AG20443 (cell line): ENCODE measurements at places on chromosomes 1 and 21.

DNA sequence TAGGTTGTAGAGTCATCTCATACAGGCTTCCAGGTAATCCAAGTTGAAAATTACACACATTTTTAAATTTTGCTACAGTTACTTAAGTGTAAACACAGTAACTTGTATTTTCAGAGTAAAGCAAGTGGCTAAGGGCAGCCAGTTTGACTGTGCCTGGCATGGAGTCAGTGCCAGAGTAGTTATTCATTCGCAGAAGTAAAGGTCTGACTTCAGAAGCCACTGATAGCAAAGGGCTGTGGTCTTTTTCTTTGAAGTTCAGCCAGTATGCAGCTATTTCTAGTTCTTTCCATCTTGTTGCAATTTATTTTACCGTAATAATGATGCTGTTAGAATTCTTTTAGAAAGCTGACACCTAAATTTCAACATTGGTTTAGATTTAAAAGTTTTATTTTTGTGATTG lies 9.4 kb downstream of the TMEM50A start:
- DNase-seq = no peak

GRCh38 chr1:51512606-51513005 lies 6.5 kb downstream of the EPS15 start:
- no peak for DNase-seq

- no peak for DNase-seq
These were observed 125.8 kb downstream of the PCBP3 start for GRCh38 chr21:45769294-45769693.

GRCh38 chr1:59553371-59553770 lies 256.5 kb downstream of the FGGY start:
- DNase-seq = no peak

- DNase-seq = no peak
These were observed 155.3 kb downstream of the CDC7 start for GRCh38 chr1:91655912-91656449.

- no peak for DNase-seq
These were observed 177.3 kb upstream of the GORAB start for GRCh38 chr1:170354690-170355089.

GRCh38 chr1:6243053-6243834 lies 735 bp upstream of the HES3 start:
- no peak for DNase-seq

GRCh38 chr21:35190201-35190701 lies 141.1 kb upstream of the RUNX1 start:
- no peak for DNase-seq

GRCh38 chr1:36322041-36322785 lies 1.2 kb downstream of the EVA1B start:
- DNase-seq = peak; percentile 47

GRCh38 chr21:38837806-38838461 lies 32.2 kb downstream of the ETS2 start:
- no peak for DNase-seq

DNA sequence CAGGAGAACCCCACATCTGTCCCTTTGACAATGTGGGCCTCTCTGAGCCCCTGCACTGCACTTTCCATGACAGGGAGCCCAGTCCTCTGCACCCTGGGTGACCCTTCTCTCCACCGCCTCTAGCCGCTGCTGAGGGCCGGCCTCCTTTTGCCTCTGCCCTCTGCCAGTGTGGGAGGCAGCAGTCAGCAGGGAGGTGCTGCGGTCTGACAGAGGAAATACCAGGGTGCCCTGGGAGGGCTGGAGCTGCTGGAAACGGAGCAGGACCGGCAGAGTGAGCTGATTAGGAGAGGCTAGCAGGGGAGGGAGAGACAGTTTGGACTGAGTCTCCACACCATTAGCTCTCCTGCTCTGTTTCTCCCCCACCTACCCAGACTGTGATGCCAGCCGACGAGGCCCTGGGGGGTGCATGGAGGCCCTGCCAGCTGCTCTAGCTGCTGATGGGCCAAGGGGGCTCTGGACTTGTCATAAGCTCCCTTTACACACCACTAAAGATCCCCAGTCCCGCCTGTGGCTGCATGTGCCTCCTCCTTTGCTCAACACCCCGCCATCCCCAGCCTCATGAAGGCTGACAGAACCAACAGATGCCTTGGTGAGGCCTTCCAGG lies 171.1 kb upstream of the KLHDC7A start:
- DNase-seq = no peak

DNA sequence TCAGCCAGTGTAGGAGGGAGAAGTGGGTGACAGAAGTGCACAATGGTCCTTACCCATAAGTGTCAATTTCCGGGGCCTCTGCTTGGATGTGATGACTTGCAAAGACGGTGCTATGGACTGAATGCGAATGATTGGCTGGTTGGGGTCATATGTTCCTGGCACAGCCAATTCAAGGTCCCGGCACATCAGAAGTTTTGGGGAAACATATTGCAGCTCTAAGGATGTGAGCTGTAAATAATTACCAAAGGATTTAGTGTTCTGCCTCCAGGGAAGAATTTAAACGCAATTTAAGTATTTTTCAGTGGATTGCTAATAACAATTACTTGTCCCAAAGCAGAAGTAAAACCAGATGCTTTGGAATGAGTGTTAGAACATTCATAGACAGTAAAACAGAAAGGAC lies 26.9 kb upstream of the EXOSC10 start:
- no peak for DNase-seq

- DNase-seq = no peak
These were observed 1.6 kb upstream of the PFKL start for GRCh38 chr21:44298301-44298700.

DNA sequence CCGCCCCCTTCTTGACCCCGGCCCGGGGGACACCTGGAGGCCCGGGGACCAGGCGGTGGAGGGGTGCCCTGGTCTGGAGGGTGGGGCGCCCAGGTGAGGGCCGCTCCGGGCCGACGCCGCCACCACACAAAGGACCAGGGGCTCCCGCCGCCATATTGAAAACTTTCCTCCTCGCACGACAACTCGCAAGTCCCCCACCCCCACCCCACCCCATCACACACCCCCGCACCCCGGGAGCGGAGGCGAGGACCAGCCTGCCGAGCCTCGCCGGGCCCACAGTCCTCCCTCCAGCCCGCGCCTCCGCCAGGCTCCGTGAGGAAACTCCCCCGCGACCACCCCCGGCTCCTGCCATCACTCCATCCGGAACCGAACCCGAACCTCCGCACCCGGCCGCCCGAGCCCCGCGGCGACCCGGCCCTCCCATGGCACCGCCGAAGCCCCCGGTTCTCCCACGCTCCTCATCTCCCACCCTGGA lies 733 bp downstream of the KDM5B start:
- DNase-seq = peak; percentile 64

DNA sequence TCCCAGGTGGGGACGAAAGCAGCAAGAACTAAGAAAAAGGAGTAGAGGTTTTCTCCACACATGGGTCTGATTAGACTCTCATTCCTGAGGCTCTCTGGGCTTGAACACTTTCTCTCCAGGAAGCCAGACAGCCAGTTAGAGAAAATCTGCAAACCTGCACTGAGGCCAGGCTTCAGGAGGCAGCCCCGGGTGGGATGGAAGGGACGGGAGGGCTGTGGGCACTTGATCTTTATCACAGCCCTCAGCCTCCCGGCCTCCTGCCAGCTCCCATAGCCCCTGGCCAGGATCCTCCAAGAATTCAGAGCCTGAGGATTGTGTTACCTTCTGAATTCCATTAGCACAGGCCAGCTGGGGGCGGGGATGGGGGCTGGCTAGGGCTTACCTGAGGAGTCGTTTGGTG lies 40.1 kb downstream of the SERTAD4 start:
- DNase-seq = peak; percentile 60

DNA sequence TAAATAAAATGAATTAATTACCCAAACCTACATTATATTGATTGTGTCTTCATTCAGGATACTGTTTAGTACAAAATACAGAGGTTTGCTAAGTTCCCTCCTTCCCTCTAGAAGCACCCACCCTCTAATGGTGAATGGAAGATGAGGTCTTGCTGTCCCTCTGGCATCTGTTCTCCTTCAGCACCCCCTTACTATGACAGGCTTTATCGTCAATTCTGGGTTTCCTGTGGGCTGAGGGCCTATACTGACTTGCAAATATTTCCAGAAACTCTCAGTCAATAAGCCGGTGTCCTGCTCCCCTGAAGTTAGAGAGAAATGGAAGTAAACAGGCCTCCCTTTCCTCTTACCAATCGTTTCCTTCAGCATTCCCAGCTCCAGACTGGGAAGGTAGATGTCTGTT lies 13.2 kb downstream of the LAX1 start:
- DNase-seq = no peak

DNA sequence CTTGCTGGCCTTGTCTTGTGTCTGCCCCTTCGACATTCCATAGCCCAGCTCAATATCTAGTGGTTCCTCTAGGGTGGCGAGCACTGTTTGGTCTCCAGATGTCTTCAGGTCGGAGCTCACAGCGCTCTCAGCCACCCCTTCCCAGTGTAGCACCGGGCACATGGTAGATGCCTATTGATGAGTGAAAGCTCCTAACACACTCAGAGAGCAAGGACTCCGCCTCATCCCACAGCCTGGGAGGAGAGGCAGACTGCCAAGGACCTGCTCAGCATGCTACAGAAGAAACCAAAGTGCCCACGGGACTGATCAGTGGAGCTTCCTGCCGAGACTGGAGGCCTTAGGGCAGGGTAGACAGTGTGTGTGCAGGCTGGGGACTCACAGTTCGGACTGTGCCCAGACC lies 10.9 kb downstream of the PCSK9 start:
- DNase-seq = peak; percentile 72
